ENCODE measurements at places on chromosomes 5 and 9.

DNA sequence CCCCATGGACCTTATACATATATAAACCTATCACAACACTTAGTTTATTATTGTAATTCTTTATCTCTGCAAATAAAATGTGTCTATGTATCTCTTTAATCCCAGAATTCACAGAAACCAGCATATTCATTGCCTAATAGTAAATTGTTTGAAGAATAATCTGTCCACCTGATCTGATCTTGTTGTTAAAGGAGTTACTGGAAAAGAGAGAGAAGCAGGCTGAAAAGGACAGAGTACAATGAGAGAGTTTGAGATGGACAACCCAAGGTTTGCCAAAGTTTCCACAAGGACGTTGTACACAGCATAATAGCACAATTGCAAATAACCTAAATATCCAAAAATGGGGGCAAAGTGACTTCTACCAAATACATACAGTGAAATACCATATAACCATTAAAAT is 23.8 kb downstream of the PLPP1 start:
- no peak for DNase-seq

GRCh38 chr9:88992556-88992955 is 1.3 kb downstream of the S1PR3 start:
- DNase-seq: no peak

DNA sequence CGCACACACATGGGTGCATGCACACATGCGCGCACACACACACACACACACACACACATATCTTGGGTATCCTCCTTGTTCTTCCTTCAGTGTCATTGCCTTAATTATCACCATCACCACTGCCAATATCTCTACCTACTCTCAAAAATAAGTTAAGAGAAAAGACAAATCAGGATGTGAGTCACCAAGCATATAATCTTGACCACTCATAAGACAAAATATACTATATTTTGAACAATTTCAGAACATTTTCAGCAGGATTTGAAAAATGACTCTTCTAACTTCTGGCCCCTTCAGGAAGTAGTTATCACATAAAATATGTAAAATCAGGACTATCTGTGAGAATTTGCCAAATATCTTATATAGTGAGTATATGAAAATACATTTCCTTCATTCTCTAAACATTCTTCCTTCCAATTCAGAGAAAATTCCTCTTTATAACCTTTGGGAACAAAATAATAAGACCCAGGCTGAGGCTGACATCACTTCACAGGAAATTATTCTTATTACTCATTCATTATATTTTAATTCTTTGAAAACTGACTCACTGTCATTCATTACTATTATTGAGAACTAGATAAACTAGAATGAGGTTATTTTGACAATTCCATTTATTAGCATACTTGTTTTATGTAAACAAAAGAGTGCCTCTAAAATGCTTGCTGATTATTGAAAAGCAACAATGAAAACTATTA is 772.0 kb upstream of the ACO1 start:
- no peak for DNase-seq

DNA sequence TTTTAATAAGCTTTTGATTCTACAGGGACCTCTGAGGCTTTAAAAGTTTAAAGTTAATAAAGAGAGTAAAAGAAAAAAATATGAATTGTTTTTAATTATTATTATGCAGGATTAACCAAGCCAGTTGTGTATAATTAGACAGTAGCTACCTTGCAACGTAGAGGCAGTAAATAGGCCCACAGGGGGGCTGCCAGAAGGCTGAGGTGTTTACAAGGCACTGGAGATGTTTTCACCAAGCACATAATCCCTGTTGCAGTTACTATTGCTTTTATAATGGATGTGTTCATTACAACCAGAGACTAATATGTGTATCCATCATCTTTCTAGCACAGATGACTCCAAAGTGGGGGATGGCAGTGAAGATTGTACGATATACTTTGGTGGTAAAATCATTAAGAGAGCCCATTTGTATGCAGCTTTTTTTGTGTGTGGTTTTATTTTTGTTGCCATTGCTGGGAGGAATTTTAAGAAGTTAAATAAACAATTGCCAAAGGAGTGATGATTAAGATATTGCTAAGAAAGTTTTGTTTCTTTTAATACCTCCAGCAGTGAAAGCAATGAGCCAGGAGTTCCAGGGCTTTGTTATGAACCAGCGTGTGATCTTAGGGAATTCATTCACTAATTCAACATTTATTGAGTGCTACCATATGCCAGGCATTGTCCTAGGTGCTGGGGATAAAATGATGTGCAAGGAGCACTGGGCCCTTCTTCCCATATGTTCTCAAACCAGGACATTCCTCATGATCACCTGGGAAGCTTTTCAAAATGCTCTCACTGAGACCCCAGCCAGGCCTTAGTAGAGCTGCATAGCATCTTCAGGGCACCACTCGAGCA is 138.7 kb upstream of the EFNA5 start:
- DNase-seq: no peak

DNA sequence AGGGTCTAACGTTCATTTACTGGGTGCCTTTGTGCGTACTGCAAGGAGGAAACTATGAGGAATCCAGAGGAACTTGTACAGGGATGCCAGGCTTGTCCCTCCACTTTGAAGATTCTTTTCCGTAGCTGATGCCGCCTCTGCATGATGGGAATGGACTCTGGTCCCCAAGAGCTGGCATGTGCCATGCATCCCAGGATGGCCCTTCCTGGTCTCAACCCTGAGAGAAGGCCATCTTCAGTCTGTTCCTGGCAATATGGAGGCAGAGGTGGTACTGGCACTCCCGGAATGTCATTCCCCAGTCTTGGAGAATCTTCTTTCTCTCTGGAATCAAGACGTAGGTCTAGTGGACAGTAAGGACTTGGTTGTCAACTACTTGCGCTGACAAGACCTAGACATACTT is 61.5 kb downstream of the BASP1 start:
- no peak for DNase-seq

GRCh38 chr5:81408496-81408895 is 14.6 kb upstream of the ACOT12 start:
- no peak for DNase-seq

GRCh38 chr5:124906339-124907097 is 160.1 kb upstream of the ZNF608 start:
- DNase-seq: no peak

GRCh38 chr5:94423411-94423810 is 195.0 kb downstream of the KIAA0825 start:
- no peak for DNase-seq

- DNase-seq: no peak
Measured at GRCh38 chr5:74576941-74577456, 63.5 kb downstream of the ENC1 start.

DNA sequence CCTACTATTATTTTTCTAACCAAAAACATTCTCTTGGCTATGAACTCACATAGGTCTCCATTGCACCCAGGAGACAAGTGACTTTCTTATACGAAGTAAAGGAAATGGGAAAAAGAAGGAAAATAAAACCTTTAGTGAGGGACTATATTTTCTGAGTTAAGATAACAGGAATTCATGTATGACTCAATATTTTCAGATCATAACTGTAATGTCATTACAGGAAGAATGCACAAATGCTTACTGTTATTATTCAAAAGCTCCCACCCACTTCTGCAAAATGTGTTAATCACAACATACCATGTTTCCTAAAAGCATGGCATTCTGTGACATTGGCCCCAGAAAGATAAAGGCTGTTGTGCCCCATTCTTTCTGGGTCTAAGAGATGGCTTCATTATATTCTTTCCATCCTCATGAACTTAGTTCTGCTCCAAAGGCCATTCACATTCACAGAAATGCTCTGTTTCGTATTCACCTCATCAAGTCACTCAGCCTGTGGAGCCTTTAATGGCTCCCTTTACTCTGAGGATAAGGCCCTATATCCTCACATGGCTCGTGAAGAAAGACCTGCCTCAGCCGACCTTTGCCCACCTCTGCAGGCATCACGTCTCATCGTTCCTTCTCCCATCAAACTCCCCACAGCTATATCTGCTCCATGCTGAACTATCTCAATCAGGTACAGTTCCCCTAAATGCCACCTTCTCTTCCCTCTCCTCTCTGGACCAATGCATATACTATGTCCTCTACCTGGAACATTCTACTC is 77.0 kb downstream of the ABCA1 start:
- no peak for DNase-seq

- no peak for DNase-seq
Measured at GRCh38 chr5:98041661-98042060, 731.8 kb upstream of the RGMB start.

GRCh38 chr9:9100070-9100469 is 1300.5 kb upstream of the DMAC1 start:
- no peak for DNase-seq

- no peak for DNase-seq
Measured at GRCh38 chr5:81017320-81017719, 57.2 kb downstream of the RASGRF2 start.
